ENCODE measurements at places on chromosomes 5 and 9.

DNA sequence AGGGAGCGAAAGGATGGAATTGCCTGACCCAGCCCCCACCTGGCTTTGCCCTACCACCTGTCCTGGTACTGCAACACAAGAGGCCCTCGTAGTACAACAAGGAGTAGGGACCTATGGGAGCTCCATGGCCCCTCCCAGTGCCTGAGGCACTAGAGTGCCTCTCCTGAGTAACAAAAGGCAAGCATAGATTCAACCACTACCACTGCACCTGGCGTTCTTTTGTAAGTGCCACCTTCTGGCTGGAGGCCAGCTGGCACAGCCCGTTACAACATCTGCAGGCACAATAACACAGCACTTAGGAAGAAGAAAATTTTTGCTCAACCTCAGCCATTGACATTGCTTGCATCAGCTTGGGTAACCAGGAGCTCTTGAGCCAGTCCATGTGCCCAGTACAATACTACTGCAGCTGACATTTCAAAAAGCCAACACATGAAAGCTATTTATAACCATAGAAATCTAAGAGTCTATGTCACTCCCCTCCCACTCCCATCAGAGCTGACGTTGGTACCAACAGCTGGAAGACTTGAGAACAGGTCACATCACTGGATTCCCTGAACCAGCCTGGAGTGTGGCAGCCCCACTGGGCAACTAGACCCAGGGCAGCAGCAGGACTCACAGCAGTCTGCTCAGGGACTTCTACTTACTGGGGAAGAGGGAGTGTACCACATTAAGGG lies 17.7 kb upstream of the FAM174A start:
- peak; percentile 98 for DNase-seq

- no peak for DNase-seq
Observed at GRCh38 chr9:76298521-76299144, 95.6 kb downstream of the RFK start.

- no peak for DNase-seq
Observed at GRCh38 chr9:13358128-13358527, 78.6 kb upstream of the MPDZ start.

DNA sequence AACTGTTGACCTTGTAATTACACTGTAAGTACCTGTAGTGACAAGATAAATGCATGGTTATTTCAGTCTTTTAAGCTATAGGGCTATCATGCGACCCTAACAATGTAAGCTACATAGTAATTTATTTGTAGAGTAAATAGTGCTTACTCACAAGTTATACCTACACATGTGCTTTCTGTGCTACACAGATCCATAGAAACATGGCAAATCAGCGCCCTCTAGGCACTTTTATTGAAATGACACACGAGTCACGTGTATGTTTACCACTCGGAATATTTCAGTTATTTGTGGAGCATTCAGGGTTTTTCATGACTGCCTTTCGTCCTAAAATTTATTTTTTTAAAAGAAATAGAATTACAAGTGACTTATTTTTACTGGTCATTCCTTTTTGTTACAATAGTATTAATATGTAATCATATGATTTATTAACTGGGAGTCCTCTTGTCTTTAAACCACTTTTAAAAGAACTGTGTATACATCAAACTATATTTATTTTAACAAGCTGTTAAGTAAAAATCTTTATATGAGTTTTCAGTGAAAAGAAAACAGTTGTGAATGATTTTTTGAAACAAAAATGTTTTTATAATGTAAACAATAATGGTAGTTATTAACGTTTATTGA lies 1242.3 kb upstream of the WWC1 start:
- DNase-seq = no peak

DNA sequence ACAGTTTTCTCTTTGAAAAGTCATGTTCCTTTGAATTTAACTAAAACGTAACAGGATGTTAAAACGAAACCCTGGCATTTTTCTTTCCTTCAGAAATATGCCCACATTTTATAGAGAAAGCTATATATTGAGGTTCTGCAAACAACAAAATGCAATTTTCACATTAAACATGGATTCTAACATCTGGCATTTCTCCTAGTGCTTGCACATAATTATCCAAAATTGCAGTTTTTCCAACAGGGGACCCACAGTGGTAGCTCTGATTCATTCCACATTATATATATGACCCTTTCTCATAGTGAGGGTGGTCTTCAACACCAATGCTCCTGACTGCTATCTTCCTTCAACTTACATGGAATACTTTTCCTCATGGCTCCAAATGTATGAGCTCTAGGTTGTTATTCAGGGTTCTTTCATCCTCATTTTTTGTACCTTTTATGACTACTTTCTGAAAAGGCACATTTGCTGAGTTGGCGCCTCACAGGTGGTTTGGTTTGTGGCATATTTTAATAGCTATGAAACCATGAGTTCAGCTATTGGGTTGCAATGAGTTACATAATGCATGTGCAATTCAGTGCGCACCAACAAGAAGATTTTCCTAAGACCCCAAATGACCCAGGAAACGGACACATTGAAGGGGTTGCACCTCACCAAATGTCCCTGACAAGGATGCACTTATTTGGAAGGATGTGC lies 551.7 kb downstream of the RAB3C start:
- no peak for DNase-seq

GRCh38 chr5:66929995-66930394 lies 266.6 kb downstream of the CD180 start:
- no peak for DNase-seq

GRCh38 chr5:124741711-124742496 lies 4.5 kb downstream of the ZNF608 start:
- no peak for DNase-seq

DNA sequence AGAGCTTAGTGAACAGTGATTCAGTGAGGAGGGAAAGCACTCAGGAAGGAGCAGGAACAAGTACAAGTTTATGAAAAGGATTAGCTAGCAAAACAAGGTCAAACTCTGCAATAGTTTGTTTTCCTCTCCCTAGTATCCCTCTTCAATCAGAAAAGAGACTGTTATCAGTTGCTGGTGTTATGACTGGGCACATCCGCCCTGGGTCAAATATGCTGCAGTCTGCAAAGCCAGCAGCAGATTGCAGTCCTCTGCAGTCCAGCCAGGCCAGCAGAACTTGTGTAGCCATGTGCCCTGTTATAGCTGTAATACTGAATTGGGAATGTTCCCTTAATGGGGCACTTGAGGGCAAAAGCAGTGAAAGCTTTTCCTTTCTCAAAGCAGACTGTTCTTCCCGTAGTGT lies 12.0 kb downstream of the PCDHAC2 start:
- no peak for DNase-seq

- no peak for DNase-seq
Observed at GRCh38 chr9:98902516-98902915, 41.2 kb upstream of the COL15A1 start.

DNA sequence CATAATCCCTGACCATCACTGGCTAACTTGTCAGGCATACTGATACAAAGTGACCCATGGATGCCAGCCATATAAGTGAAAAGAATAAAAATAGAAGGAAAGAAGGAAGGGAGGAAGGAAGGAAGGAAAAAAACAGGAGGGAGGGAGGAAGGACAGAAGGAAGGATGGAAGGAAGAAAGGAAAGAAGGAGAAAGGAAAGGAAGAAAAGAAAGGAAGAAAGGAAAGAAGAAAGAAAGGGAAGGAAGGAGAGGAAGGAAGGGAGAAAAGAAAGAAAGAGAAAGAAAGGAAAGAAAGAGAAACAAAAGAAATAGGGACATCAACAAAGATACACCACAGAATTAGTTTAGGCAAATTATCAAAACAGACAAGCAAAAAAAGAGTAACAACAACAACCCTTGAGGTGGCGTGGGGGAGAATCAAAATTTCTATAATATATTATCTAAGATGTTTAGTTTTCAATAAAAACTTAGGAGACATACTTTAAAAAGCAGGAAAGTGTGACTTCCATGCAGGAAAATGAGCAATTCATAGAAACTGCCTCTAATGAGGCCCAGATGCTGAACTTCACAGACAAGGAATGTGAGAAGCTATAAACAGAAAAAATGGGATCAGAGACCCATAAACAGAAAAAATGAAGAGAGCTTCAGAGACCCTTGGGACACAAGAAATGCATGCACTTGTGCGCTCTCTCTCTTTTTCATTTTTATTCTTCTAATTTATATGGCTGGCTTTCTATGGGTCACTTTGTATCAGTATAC lies 96.1 kb upstream of the NFIL3 start:
- DNase-seq = no peak

DNA sequence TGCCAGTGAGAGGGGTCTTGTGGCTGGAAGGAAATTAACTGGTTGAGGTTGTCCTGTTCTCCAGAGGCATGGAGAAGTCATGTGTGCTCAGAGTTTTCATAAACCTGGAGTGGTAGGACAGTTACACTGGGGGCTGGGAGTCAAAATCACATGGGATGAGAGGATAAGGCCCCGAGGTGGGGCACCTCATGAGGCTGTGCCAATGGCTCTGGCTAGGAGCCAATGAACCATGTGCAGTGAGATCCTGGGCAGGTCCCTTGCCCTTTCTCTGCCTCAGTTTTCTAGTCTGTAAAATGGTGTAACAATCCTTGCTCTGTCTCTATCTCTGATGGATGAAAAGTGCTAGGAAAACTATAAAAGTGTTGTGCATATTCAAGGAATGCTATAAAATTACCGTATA lies 7.0 kb upstream of the SYNPO start:
- DNase-seq = no peak

DNA sequence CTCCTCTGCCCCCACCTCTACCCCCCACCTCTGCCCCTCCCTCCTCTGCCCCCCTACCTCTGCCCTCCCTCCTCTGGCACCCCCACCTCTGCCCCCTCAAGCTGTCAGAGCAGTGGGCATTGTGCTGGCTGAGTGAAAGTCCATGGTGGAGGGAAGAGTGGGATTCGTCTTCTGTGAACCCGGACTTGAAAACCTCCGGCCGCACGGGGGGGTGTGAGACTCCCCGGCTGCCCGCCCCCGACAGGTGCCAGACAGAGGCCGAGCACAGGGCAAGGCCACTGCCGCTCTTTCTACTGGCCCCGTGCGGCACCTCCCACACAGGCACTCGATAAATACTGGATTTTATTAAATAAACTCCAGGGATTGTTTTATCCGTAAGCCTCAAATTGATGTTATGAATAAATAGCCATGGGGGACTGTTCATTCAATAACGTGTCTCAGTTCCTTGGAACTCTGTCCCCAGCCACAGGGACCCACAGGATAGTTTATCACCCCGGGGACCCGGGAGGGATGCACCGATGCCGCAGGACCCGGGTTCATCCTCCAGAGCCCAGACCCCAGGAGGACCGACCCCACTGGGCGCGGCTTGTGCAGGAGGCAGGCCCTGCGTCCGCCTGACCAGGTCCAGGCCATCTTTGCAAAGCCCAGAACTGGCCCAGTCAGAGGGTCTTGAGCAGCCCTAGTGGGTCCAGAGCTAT lies 2.6 kb upstream of the QRFP start:
- DNase-seq = no peak

- DNase-seq = no peak
Observed at GRCh38 chr9:128439273-128439672, 16.5 kb upstream of the ODF2 start.
